ENCODE measurements at places on chromosomes 5 and 9.

- DNase-seq: no peak
These were observed 780.3 kb downstream of the KCTD16 start for GRCh38 chr5:144950996-144951395.

- DNase-seq: no peak
These were observed 434.1 kb upstream of the WWC1 start for GRCh38 chr5:167857321-167857720.

DNA sequence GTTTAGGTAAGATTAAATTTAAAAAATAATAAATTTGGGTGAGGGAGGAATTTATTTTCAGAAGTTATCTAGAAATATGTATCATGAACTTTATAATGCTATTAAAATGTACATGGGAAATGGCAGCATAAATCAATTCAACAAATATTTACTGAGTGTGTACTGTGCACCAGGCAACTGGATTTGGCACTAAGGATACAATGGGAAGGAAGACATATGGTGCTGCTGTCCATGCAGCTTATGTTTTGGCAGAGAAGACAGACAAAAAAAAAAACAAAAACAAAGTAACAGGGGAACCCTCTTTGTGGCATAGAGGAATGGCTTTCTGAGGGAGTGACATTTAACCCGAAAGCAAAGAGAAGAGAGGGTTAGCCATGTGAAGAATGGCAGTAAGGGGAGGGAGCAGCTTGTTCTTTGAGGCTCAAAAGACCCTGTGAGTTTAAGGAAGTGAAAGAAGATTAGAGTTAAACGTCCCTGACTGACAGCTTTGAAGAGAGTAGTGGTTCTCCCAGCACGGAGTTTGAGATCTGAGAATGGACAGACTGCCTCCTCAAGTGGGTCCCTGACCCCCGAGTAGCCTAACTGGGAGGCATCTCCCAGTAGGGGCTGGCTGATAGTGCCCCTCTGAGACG lies 23.9 kb downstream of the CNTRL start:
- no peak for DNase-seq

GRCh38 chr5:72064801-72065570 lies 42.3 kb upstream of the MAP1B start:
- DNase-seq: no peak

DNA sequence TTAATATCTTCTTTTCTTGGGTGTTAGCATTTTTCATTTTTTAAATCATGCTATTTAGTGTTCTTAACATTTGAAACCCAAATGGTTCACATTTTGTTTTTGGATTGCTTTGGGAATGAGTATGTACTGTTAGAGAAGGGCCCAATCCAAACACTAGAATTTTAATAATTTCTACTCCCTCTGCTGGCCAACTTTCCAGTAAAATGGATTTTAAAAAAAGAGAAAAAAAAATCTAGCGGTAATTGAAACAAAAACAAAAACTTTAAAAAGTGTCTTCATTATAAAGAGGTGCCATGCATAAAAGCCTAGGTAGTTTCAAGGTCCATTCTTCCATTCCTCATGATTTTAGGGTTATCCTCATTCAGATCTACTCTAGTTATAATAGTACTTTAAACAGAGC lies 32.1 kb upstream of the RICTOR start:
- DNase-seq: no peak

GRCh38 chr9:71349218-71349617 lies 227.8 kb upstream of the TRPM3 start:
- no peak for DNase-seq

DNA sequence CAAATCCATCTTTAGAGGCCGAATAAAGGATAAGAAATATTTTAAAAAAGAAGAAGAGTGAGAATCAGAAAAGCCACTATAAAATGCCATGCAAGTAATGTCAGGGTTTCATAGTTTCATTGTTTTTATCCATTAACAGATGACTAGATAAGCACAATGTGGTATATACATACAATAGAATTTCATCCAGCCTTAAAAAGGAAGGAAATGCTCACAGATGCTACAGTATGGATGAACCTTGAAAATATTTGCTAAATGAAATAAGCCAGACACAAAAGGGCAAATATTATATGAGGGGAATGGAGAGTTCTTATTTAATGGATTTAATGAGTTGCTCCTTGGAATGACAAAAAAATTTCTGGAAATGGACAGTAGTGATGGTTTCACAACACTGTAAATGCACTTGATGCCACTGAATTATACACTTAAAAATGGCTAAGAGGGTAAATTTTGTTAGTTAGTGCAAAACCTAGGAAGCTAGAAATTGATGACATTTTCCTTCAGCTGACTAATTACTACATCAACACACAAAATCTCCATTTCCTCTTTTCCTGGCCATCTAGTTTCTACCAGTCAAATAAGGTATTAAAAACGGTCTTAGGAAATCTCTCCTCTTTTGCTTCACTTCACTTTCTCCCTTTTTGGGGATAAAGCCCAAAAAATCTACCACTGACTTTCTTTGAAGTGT lies 86.6 kb downstream of the GNA14 start:
- DNase-seq: no peak

DNA sequence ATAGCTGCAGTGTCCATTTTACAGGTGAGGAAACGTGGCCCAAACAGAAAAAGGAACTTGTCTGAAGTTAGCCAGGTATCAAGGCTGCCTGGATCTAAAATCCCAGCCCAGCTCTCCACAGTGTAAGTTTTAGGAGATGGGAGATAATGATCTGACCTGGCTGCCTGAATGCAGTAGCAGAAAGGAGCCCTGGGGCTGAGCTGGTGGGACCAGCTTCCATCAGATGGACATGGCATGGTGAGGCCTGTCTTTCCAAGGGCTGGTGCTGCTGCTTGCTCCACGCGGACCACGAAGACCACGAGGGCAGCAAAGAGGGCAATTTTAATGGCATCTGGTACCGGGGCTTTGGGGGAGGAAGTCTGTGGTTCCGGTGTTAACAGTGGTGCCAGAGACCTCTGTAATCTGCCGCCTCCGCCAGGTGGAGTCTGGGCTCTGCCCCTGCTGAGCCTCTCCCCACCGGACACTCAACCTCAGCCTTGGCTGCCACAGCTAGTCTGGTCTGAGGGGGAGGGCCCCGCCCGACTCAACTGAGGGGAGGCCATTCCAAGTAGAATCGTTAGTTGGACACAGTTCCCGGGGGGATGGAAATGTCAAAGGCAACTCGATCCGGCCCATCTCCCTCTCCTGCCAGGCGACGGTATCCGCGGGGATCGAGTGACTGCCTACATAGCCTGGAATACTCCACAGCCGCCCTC lies 650 bp downstream of the MYORG start:
- peak; percentile 50 for DNase-seq

GRCh38 chr9:121945849-121946248 lies 147.3 kb downstream of the TTLL11 start:
- no peak for DNase-seq

- no peak for DNase-seq
These were observed 250.1 kb downstream of the PBX3 start for GRCh38 chr9:125997196-125997823.

- no peak for DNase-seq
These were observed 103.9 kb downstream of the C9orf50 start for GRCh38 chr9:129517006-129517405.

DNA sequence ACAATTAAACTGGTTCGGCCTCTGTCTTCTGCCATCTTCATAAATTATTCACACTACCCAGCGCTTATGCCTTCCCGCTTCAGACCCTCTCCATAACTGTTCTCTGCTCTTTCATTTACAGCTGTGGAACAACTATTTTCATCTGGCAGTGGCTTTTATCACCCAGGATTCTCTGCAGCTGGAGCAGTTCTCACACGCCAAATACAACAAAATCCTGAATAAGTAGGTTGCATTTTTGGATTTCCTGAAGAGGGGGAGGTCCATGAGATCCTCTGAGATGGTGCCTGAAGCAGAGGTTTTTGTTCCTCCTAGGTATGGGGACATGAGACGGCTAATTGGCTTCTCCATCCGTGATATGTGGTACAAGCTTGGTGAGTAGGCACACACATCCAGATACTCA lies 28.1 kb upstream of the INSYN2B start:
- DNase-seq: no peak

GRCh38 chr5:17080361-17080760 lies 137.1 kb upstream of the BASP1 start:
- no peak for DNase-seq

DNA sequence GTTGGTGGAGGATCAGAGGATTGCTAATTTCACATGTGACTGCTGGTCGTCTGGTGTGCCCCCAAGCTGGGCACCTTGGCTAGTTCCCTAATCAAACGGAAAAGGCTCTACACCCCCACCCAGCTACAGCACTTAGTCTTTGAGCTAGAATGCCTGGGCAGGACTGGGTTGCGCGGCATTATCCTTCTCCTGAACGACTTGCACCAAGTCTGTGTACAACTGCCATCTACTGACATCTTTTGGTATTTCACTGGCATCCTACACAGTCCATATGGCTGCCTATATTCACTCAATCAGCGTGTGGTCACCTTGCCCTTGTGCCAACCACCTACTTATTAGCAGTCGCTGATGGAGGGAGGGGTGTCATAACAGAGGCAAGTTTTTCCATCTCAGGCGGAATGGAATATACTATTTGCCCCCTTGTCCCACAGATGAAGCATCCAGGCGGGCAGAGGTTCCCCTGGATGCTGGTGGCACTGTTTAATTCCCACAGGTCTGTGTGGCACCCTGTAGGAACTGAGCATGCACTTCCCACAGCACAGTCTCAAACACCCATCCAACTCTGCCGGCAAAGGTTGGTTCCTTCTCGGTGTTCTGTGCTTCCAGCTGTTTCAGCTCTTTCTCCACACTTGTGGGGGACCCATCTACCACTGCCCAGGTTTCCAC lies 150.1 kb downstream of the OSTF1 start:
- peak; percentile 73 for DNase-seq

- peak; percentile 15 for DNase-seq
These were observed 204.9 kb downstream of the CHSY3 start for GRCh38 chr5:130109152-130109551.

DNA sequence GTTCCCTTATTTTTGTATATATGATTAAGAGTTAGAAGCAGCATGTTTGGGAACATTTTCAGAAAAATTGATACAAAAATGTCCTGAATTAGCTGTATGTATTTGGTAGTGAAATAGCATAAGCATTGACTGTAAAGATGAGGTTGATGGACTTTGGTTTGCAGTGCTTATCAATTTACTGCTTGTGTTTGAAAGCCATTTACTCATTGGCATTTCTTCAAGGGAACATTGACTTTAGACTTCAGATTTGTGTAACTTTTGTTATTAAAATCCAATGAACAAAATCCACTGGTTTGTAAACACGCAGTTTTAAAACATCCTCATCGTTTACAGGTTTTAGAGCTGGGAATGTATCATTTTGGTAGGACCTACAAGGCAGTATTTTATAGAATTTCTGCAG lies 61.3 kb downstream of the KDM4C start:
- no peak for DNase-seq

GRCh38 chr9:37464426-37465248 lies 613 bp downstream of the ZBTB5 start:
- peak; percentile 58 for DNase-seq

DNA sequence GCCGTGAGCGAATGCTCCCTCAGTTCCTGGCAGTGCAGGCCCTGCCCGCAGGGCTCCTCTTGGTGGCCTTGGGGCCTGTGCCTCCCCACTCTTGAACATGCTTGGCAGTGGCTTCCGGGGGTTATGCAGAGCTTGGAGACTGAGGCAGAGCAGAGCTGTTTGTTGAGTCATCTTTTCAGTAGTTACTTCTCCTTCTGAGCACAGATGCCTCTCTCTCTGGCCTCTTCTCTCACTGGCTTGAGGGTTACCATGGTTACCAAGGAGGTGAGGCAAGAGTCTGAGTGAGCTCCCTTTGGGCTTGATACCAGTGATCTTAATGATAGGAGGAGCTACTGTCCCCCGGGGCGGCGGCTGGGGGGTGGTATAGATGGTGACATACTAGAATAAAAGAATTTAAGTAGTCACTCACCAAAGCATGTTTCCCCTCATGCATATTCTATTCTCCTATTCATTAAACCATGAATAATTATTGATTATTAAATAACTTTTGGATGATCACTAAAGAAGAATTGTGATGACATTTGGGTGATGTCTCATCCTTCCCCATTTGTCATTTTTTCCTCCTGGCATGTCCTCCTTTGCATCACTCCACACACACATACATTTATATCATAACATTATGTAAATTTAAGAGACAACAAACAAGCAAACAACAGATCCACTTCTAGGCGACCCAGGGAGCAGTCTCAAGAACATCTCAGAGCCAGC lies 111.1 kb downstream of the ARHGAP26 start:
- DNase-seq: peak; percentile 22

GRCh38 chr5:132227485-132228240 lies at the start of gene P4HA2:
TSS of gene P4HA2 (minus strand) at chr5:132227853. CDS start at chr5:132218626, 9,227 bp downstream.
- DNase-seq: peak; percentile 62

- DNase-seq: no peak
These were observed 121.5 kb upstream of the RAI14 start for GRCh38 chr5:34534523-34535103.

- DNase-seq: no peak
These were observed 69.8 kb downstream of the COL15A1 start for GRCh38 chr9:99013550-99013949.

GRCh38 chr9:107345327-107345726 lies 62.2 kb downstream of the RAD23B start:
- DNase-seq: no peak

DNA sequence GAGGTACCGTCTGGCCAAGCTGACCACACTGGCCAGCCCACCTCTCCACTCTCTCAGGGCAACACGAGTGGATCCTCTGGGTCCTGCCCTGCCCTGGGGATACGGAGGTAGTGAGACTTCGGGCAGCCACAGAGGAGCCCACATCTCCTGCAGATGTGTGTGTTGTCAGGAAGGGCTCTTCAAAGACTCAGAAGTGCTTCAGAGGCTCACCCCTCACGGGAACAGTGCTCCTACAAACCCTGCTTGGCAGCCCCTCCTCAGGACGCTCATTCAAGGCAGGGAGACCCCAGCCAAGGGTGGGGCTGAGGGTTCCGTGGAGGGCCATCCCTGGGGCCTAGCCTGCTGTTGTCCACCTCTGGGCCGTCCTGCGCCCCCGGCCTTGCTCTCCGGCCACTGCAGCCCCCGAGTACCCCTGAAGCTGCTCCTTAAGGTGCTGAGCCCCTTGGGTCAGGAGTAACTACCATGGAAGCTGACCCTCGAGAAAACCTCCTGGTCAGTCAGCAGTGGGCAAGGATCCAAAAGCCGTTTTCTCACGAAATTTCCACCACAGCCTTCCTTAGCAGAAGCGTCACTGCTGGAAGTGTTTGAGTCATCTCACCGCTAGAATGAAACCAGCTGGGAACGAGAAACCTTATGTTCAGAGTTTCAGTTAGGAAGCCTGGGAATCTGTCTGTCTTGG lies 23.2 kb upstream of the LRRC14B start:
- no peak for DNase-seq

DNA sequence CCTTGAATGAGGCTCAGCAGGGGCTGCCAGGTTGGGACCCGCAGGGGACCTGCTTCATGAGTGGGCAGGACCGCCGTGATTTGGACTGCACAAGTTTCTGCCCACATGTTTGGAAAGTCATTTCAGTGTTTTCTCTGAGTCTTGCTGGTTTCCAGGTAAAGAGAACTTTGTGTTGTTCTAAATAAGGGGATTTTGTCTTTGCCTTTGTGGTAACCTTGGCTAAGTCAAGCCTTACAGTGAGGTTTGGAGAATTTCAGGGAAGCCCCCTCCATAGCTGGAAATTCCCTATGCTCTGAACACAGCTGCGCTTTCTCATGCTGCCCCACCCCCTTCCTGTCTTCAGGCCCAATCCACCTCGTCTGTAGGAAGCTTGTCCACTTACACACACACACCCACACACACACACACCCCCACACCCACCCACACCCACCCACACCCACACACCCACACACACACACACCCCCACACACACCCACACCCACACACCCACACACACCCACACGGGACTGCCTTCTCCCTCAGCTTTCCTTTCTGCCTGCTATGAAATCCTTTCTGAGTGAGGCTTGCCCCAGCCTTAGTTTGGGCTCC lies 270.1 kb downstream of the HSPA4 start:
- peak; percentile 34 for DNase-seq
